ENCODE measurements at places on chromosomes 2 and 18.

DNA sequence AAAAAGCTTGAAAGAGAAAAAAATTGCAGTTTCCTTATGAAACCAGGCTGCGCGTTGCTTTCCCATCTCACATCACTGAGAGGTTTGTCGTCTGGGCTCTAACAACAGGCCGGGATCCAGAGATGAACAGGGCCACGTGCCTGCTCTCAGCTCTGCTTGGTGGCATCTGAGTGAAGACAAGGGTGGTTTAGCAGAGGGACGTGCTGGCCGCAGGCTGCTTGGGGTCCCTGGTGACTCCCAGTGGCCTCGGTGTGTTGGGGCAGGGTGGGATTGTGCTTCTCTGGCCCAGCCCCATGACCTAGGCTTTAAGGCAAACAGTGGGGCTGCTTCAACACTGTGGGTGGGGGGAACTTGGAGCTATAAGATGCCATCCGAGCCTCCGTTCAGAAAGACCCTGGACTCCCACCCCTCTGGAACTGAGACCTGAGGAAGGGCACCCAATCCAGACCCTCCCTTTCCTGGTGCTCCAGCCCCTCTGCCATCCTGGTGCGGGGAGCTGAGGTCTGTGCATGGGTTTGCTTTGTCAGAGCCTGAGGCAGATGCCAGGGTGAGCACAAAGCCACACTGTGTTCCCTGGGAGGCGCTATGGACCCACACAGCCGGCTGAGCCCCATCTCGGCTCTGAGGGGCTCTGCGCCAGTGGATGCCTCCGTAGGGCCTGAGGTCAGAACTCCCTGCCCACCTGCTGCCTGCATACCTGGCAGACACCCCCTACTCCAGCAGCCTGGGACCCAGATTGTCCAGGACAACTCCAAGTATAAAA lies 18.4 kb upstream of the HPCAL1 start:
- no peak for DNase-seq

DNA sequence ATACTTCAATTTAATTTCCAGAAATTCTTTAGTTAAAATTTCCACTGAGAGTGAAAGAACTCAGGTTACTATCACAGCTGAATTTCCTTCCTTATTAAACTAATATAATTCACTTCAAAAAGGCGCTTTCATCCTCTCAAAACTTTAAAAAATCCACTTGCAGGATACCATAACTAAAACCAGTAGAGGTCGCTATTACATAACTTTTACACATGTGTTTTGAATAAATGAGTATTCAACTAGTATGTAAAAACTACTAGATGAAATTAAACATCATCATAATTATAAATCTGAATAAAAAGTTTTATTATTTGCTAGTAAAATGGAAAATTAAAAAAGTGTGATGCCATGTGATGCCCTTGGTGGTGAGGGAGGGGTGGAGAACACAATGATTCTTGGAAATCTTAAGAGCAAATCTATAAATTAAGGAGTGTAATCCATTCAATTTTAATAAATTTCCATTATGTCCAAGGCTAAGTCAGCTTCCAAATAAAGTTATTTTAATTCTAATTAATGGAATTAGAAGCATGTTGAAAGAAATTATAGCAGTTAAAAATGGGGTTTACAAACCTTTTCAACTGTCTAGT lies 61.4 kb downstream of the SOS1 start:
- peak; percentile 73 for DNase-seq

DNA sequence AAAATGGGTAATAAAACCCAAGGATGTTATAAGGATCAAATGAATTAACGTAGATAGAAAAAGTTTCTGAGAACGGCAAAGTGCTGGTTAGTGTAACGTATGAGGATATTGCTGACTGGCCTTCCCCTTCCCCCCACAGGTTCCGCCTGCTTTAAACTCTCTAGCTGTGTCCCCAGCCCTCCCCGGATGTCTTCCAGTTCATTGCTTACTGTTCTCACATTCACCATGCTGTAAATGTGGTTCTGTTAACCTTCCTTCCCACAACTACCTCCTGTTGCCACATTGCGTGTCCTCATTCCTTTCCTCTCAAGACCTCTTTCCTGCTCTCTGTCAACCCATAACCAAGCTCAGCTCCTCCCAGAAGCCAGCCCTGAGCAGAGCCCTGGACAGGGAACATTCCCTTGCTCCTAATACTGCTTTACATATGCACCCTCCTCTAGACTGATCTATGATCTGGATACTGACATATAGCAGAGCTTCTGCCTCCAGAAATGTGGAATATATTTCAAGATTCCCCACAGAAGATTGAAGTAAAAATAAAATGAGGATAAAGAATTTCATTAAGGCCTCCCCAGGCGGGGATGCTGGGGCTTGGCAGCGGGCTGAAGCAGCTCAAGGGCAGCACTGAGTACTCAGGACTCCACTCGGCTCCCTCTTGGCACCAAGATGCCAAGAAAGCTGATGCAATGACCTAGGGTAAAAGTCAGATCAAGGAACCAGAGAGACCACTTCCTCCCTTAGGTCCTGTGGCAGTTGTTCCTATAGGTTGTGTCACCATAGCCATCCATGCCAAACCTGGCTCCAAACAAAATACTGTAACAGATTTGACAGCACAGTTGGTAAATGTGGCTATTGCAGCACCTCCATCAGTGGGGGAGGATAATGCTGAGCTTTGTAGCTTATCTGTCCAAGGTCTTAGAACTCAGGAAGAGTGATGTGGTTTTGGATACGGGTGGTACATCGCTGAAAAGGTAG lies 136.4 kb upstream of the PIK3C3 start:
- no peak for DNase-seq

- no peak for DNase-seq
Observed at GRCh38 chr2:230144355-230144754, 75.4 kb downstream of the SP110 start.

GRCh38 chr2:52632543-52632942 lies 1135.1 kb upstream of the CHAC2 start:
- DNase-seq: no peak

DNA sequence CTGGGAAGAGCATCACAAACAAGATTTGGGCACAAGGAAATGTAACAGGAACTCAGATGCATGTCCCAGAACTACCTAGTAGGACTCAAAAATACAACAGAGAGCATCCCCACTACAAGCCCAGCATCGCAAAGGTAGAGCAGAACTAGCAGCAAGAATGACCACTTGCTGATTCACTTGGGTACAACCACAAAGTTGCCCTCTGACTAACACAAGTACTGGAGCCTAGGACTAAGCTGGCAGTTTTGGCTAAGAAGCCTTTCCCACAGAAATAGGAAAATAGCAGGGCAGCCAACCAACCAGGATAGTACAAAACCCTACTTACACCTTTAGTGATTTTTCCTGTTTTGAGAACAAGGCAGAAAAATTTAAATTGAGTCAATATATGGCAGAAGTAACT lies 193.8 kb downstream of the PAX3 start:
- DNase-seq: no peak

DNA sequence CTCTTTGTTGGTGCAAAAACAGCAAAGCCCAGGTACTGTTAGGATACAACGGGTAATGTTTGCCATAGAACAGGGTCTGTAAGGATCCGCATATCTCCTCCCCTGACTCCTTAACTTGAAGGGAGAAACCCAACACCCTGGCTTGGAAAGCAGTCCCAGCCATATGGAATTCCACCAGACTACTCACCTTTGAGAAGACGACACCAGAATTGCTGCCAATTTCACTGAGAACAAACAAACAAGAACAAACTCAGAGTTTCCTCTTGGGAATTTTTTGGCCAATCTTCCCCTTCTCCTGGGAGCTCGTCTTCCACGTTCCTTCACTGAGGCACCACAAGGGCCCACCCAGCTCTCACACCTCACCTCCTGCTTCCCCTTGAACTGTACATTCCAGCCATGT lies 29.2 kb downstream of the CAPN14 start:
- no peak for DNase-seq

- DNase-seq: no peak
Observed at GRCh38 chr18:34942276-34942675, 98.9 kb upstream of the MAPRE2 start.

DNA sequence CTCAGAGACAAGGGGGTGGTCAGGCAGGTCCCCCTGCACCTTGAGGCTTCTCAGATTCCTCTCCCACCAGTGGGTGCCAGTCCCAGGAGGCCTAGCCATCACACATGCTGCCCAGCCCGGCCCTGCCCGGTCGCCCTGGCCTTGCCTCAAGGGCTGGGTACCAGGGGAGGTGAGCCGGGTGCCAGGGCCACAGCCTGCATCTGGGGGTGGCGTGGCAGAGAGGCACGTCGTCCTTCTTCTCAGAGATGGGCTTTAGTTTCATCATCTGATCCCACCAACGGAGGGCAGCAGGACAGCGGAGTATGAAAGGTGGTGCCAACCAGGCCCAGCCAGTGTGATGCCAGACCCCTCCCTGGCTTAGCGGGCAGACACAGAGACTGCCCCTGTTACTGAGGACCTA lies 161.7 kb downstream of the TFCP2L1 start:
- DNase-seq: no peak

DNA sequence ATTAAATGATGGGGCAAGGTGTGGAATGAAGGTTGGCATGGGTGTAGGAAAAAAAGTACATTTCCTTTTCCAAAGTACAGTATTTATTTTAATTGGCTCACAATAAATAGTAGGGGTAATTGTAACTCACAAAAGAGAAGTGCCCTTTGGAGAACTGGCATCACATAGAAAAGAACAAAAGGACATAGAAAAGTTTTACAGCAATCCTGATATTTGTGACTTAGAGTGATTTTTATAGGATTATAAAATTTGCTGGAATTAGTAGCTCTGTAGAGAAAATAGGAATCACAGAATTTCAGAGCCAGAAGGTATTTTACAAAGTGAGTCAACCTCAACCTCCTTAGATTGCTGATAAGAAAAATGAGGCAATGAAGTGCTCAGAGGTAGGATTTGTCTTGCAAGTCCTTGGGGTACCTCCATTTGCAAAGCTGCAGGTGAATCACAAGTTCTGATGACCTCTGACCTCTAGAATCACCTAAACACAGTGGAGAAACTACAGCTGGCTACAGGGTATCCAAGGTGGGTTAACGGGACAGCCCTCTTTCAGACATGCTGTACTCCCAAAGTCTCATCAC lies 133.6 kb downstream of the SOCS6 start:
- no peak for DNase-seq

- DNase-seq: no peak
Observed at GRCh38 chr2:82731824-82732223, 1727.3 kb downstream of the SUCLG1 start.

DNA sequence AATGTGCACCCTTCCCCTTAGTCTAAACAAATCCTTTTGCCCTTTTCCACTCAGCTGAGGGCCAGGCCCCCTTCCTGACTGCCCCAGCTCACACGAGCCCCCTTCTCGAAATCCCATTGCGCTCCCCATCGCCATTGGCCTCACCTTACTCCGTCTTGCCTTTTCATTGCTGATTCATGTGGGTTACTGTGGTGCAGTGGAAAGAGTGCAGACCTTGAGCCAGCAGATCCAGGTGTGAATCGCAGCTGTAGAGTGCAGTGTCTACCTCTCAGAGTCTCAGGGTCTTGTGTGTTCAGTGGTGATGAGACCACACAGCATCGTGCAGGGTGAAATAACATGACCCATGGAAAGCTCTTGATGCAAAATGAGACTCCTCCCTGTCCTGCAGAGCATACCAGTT lies 132.4 kb upstream of the APCDD1 start:
- DNase-seq: no peak

- DNase-seq: no peak
Observed at GRCh38 chr2:75808793-75809535, 98.2 kb upstream of the GCFC2 start.

DNA sequence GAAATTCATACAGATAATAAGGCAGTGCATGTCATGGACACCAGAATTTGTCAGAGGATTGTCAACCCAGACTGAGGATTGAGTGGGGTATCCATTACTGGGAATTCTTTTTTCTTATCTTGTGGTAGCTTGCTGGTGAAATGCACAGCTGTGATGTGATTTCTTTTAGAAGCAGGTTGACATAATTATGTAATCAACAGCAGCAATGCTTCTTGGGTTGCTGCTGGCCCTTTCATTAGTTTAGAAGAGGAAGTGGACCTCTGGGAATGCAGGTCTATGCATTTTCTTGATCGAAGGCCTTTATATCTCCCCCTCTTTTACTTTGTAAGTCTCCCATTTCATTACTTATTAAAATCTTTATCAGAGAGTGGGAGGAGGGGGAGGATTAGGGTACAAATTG lies 319.9 kb downstream of the AGPS start:
- no peak for DNase-seq

DNA sequence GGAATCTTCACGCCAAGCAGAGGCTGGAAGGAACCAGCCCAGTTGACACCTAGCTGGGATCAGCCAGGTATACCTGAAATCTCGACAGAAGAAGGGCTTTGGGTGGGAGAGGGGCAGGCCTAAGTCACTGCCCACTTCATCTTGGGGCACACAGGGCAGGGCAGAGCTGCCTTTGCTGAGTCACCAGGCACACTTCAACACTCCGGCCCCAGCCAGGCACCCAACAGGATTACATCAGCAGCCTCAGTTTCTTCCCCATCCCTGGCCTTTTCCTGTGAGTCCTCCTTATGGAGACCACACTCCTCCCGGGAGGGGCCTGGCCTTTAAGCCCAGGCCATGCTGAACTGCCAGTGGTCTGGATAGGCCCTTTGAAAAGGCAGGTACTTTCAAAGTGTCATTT lies 201.7 kb upstream of the HS6ST1 start:
- DNase-seq: no peak
